ENCODE measurements at places on chromosomes 4 and X.

DNA sequence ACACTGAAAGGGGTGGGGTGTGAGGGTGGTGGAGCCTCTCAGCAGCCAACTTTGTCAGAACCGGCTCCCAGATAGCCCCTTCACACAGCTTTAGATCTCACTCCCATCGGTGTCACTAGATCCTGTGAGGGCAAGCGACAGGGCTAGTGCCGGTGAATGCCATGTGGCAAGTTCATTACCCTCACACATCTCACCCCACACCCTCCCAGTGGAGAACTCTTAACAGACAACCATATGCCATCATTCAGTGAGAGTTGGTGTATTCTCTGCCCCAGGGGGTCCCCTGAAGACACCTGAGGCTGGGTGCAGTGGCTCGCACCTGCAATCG is 15.3 kb downstream of the SEPTIN6 start:
- no peaks in the 10 kb centered on the region for H3K27me3 ChIP-seq
- H3K36me3 ChIP-seq: no peaks in the 10 kb centered on the region
- H3K4me1 ChIP-seq: peaks cover 6% of the 10 kb centered on the region
- peak overlapping the region; percentile 58 for H3K27ac ChIP-seq

GRCh38 chr4:15374656-15375055 is 53.2 kb upstream of the C1QTNF7 start:
- H3K36me3 ChIP-seq: no peaks in the 10 kb centered on the region
- no peak for DNase-seq
- no peaks in the 10 kb centered on the region for H3K27me3 ChIP-seq
- peak overlapping the region; percentile 49 for H3K27ac ChIP-seq
- no peak overlapping the region for H3K4me3 ChIP-seq

DNA sequence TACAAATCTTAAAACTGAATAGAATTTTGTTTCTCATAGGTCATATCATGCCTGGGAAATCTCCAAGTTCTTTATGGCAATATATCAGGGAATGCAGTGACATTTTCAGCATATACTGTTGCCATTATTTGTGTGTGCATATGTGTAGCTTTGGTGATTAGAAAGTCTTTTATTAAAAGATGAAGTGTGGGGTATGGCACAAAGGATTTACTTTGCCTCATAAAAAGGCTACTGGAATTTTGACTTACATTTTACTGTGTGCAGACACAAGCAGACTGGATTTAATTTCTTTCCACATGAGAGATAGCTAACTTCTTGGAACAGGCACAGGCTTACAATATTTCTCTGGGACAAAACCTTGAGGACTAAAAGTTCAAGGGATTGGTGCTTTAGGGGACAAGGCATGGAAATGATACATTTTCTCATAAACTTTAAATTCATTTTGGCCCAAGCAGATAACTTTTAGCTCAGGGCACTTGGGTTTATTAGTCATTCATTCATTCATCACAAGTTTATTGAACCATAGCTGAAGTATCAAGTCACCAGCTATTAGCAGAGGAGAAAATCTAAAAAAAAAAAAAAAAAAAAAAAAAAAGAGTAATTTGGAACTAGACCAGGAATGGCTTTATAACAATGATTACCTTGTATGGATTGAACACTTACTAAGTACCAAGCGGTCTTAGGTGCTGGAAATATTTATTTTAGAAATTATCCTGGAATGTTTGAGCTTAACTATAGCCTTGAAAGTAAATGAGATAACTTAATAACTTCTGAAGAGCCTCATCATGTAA is 191.5 kb downstream of the SLIT2 start:
- DNase-seq: no peak
- no peaks in the 10 kb centered on the region for H3K27me3 ChIP-seq
- H3K36me3 ChIP-seq: no peaks in the 10 kb centered on the region
- H3K27ac ChIP-seq: peak overlapping the region; percentile 51
- no peaks in the 10 kb centered on the region for H3K4me1 ChIP-seq

DNA sequence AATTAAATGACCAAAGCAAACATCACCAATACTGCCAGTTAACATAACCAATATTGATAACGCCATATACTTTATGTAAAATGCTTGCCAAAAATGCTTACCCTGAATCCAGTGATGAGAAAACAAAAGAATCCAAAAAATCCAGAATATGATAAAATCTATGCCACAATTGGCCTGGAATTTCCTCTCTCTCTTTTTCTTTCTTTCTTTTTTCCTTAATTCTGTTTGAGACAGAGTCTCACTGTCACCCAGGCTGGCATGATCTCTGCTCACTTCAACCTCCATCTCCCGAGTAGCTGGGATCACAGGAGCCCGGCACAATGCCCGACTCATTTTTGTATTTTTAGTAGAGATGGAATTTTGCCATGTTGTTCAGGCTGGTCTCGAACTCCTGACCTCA is 9.8 kb upstream of the SLC7A11 start:
- H3K27me3 ChIP-seq: no peaks in the 10 kb centered on the region
- no peak overlapping the region for H3K4me3 ChIP-seq
- no peaks in the 10 kb centered on the region for H3K36me3 ChIP-seq

DNA sequence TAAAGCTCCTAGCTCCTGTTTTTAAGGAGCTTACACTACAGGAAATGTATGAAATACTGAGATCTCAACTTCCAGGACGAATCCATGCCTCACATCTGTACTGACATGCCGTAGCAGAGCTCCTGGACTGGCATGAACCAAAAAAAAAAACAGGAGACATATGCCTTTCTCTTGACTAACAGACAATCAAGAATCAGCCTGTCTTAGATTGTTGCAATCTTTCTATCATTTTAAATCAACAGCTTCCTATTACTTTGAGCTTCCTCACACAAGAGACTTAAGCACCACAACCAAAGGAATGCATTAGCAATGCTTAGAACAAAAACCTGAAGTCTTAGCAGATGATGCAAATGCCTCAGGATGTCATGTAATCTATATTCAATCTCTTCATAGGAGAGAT is 34.7 kb upstream of the AREG start:
- no peak overlapping the region for H3K27ac ChIP-seq
- DNase-seq: no peak
- H3K4me1 ChIP-seq: peaks cover 4% of the 10 kb centered on the region
- H3K27me3 ChIP-seq: no peaks in the 10 kb centered on the region

DNA sequence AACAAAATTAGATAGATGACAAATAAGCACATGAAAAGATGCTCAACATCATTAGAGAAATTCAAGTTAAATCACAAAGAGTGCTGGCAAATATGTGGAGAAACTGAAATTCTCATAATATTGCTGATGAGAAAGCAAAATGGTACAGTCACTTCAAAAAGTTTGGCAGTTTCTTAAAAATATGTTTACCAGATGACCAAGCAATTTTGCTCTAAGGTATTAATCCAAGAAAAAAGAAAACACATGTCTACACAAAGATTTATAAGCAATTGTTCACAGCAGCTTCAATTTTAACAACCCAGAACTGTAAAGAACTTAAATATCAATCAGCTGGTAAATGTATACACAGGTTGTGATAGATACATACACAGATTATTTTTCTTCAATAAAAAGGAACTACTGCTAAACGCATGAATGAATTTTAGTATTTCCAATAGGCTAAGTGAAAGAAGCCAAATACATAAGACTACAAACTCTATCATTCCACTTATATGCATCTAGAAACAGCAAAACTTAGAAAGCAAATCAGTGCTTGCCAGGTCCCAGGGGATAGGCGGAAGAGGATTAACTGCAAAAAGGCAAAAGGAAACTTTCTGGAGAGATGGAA is 11.7 kb downstream of the OTUD4 start:
- H3K27ac ChIP-seq: no peak overlapping the region
- no peak overlapping the region for H3K4me3 ChIP-seq
- DNase-seq: no peak
- peaks cover 7% of the 10 kb centered on the region for H3K4me1 ChIP-seq

- H3K36me3 ChIP-seq: no peaks in the 10 kb centered on the region
- H3K27ac ChIP-seq: no peak overlapping the region
- H3K4me3 ChIP-seq: no peak overlapping the region
- H3K4me1 ChIP-seq: no peaks in the 10 kb centered on the region
These were observed 83.3 kb downstream of the VEGFC start for GRCh38 chr4:176709417-176709816.

- H3K27me3 ChIP-seq: peaks cover 19% of the 10 kb centered on the region
- DNase-seq: no peak
- no peaks in the 10 kb centered on the region for H3K36me3 ChIP-seq
- no peaks in the 10 kb centered on the region for H3K4me1 ChIP-seq
- no peak overlapping the region for H3K4me3 ChIP-seq
These were observed 600 bp downstream of the POU3F4 start for GRCh38 chrX:83508526-83509253.

GRCh38 chr4:184476695-184477094 is 2.3 kb upstream of the IRF2 start:
- no peaks in the 10 kb centered on the region for H3K27me3 ChIP-seq
- peak overlapping the region; percentile 100 for H3K27ac ChIP-seq
- H3K4me3 ChIP-seq: no peak overlapping the region

DNA sequence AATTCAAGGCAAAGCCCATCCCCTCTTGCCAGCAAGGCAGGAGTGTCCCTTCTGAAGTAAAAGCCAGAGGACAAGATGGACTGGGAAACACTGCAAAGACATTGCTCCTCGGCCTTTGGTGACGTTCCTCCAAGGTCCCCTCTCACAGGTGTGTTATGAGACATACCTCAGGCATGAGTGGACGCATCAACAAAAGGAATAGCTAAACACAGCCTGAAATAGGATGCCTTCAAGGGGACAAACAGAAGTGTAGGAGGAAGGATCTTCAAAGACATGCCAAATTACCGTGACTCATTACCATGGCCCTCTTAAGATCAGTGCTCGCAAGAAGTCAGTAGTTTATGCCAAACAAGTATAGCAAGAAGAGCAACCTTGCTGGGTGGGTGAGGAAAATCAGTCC is 6.0 kb upstream of the IDS start:
- DNase-seq: no peak
- H3K4me1 ChIP-seq: no peaks in the 10 kb centered on the region
- no peak overlapping the region for H3K4me3 ChIP-seq

DNA sequence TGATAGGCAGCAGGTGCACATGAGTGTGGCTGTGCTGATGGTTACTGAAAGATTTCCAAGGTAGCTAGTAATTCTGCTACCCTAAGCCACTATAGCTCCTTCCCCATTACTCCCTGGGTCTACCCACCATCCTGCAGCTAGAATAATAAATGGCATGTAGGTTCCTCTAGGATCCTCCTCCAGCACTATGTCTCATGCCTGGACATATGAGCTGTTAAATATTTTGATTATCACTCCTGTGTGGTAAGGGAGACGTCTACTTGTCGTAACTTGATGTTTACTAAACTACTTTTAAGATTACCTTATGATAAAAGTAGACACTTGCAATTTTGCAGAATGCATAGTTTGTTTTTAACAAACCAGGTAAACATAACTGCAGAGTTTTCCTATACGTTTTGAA is 35.5 kb downstream of the TET2 start:
- H3K36me3 ChIP-seq: no peaks in the 10 kb centered on the region
- H3K4me3 ChIP-seq: no peak overlapping the region
- H3K27me3 ChIP-seq: no peaks in the 10 kb centered on the region
- H3K4me1 ChIP-seq: peaks cover 8% of the 10 kb centered on the region
- DNase-seq: no peak

DNA sequence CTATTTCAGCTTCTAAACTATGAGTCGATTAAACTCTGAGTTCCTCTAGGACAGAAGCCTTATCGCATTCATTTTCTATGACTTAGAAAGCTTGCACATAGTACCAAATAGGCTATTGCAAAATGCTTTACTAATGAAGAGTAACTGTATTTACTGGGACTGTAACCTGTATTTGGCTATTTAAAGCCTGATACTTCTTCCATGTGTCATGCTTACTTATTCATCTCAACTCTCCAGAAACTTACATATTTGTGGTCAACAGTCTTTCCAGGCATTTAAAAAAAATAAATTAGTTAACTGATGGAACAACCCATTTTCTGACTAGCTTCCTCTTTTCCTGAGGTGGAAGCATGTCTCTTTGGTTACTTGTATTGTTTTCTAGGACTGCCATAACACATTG is 467.9 kb downstream of the PCDH11X start:
- H3K4me1 ChIP-seq: no peaks in the 10 kb centered on the region
- H3K4me3 ChIP-seq: no peak overlapping the region
- H3K36me3 ChIP-seq: no peaks in the 10 kb centered on the region
- no peak overlapping the region for H3K27ac ChIP-seq
- DNase-seq: no peak

DNA sequence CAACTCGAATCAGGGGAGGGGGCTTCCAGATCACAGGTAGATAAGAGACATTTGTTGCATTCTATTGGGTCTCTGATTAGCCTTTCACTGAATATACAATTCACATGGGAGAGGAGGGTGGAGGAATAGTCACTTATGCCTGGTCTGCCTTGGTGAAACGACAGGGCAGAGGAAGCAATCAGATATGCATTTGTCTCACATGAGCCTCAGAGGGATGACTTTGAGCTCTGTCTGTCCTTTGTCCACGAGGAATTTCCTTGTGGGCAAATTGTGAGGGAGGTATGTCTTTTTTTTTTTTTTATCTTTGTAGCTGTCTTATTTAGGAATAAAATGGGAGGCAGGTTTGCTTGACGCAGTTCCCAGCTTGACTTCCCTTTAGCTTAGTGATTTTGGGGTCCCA is 28.5 kb upstream of the TMSB4X start:
- peak overlapping the region; percentile 84 for H3K27ac ChIP-seq
- H3K4me1 ChIP-seq: peaks cover 23% of the 10 kb centered on the region
- H3K36me3 ChIP-seq: no peaks in the 10 kb centered on the region
- H3K4me3 ChIP-seq: no peak overlapping the region
- no peaks in the 10 kb centered on the region for H3K27me3 ChIP-seq

DNA sequence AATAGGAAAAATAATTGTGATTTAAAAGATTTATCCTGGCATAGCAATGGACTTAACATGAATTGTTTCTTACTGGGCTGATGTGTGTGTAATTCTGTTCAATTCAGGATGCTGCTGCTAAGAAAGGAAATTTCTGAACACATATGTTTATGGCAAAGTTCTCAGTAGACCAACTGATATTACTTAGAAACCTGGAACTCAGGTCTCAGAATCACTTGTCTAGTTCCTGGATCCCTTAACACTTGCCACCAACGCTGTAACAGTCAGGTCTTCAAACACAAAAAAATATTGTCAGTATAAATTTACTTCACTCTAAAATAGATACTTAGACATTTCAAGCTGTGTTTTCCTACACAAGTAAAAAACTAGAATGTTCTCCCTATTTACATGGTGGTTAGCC is 5.5 kb downstream of the CASP3 start:
- no peak for DNase-seq
- no peaks in the 10 kb centered on the region for H3K27me3 ChIP-seq
- H3K36me3 ChIP-seq: peaks cover 4% of the 10 kb centered on the region
- H3K27ac ChIP-seq: no peak overlapping the region
- peaks cover 27% of the 10 kb centered on the region for H3K4me1 ChIP-seq

- H3K27me3 ChIP-seq: no peaks in the 10 kb centered on the region
- DNase-seq: no peak
- no peak overlapping the region for H3K4me3 ChIP-seq
- H3K36me3 ChIP-seq: no peaks in the 10 kb centered on the region
- no peaks in the 10 kb centered on the region for H3K4me1 ChIP-seq
These were observed 105.2 kb upstream of the STX18 start for GRCh38 chr4:4647041-4647440.

All from transverse colon (tissue), 4 donors.